ENCODE measurements at places on chromosomes 1 and 21.

GRCh38 chr1:212477680-212478466 lies 45.2 kb downstream of the NENF start:
- DNase-seq = no peak

GRCh38 chr1:201406831-201407406 lies 7.8 kb upstream of the LAD1 start:
- DNase-seq = no peak

GRCh38 chr1:218925777-218926176 lies 247.9 kb upstream of the LYPLAL1 start:
- no peak for DNase-seq

- peak; percentile 15 for DNase-seq
These were observed 123.3 kb downstream of the PCNX2 start for GRCh38 chr1:233172201-233172600.

Measured in H4 (cell line).